Aorta (tissue), 5 donors: ENCODE measurements at places on chromosomes 3 and 15.

DNA sequence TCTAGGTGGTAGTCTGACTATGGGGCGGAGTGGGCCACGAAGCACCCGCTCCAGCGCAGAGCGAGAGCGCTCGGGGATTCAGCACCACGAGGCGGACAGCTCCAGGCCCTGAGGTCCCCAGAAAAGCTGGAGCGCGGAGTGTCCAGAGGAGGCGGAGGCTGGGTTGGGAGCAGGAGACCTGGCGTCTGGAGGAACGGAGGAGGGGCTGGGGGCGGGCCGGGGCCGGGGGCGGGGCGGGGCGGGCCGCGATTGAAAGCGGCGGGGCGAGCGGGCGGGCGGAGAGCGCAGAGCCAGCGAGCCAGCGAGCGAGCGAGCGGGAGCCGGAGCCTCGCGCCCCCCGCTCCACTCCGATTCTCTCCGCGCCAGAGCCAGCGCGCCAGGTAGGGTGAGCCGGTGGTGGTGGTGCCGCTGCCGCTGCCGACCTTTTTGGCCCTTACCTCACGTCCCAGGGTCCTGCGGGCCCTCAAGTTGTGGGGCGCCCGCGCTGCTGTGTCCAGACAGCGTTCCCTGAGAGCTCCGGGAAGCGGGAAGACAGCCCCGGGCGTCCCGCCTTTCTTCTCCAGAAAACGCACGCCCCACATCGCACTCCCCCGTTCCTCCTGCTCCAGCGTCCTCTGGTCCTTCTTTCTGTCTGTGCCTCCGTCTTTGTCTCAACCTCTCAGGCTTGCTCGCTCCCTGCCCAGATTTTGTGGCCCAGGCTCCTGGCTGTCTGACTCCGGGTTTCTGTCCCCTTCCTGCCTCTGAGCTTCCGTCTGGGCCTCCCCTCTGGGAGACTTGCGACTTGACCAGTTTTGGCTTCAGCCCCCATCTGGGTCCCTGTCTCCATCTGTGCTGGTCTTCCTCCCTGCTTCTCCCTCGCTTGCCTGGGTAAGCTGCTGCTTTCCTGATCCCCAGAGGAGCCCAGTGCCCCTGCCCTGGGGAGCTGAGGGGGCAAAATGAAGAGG is at the start of gene GRM2:
Gene GRM2, plus strand, starts transcription at position 281 of the 944 bp plus-strand sequence. CDS start 1,916 bp downstream, outside the sequence.
- peak; percentile 87 for DNase-seq

GRCh38 chr3:57758686-57759085 is 2.6 kb downstream of the SLMAP start:
- DNase-seq: no peak

DNA sequence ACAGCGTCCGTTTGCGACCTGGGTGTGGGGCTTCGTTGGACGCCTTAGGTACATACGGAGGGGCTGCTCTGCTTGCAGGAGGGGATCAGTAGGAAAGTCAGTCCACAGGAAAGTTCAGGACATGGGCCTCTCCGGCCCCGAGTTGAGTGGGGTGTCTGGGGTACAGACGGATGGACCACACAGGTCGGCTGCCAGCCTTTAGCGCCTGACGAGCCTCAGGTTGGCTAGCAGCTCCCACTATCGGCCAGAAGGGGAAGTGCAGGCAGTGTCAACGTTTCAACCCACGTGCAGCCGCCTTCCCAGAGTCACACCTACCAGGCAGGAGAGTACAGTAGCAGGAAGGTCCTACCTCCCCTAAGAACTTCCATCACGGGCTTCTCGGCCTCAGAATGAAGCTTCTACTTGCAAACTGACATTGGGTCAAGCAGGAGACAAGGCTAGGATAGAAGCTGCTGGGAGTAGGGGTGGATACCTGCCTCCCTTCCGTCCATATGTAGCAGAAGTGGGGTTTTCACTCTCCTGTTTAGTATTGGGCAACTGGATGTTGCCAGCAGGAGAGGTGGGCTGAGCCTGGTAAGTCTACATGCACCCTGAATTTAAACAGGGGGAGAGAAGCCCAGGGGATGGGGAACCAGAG is 1.8 kb upstream of the SCN5A start:
- DNase-seq: peak; percentile 84

DNA sequence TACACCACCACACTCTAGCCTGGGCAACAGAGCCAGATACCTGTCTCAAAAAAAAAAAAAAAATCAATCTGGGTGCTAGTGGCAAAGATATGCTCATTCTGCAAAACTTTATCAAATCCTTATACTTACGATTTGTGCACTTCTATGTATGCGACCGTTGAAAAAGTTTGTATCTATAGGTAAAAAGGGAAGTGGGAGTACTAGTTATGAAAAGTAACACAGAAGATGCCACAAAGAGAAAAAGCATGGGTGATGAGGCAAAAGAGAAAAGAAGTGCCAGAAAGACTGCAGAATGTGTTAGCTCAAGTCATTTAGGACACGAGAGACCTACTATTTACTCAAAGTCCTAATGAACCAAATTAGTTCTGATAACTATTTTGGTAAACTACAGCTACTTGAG is 407.8 kb downstream of the SHQ1 start:
- no peak for DNase-seq

GRCh38 chr3:183328823-183329222 is 75.8 kb downstream of the B3GNT5 start:
- no peak for DNase-seq

DNA sequence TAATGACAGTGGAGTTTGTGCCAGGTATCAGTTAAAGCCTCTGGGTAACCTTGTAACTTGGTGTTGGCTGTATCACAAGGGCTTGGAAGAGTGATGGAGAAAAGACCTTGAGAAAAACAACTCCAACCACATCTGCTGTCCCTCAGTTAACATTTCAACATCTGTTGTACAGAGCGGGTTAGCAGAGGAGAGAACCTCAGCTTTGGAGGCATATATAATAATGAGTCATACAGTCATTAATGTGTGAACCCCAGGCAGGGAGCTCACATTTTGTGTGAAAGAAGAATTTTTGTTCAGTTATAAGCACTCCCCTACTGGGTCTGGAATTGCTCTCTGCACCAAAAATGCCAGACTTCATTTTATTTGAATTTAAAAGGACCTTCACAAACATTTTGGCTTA is 439.5 kb downstream of the PDCD6IP start:
- no peak for DNase-seq

GRCh38 chr15:27869697-27870281 is 229.3 kb downstream of the OCA2 start:
- DNase-seq: no peak

DNA sequence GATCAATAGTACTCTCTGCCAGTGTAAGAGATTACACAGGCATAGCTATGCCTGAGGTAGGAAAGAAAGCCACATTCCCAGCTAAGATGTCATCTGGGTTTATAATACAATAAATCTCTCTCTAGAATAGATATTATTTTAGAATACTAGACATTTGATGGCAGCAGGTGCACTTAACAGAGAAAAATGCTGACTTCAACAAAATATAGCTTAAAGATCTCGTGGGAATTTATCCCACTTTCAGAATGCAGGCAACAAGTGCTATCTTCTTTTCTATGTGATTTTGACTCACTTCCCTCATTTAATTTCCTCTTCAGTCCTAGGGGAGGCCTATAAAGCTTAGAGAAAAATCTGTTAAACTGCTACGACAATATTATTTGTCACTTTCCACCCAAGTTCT is 60.9 kb upstream of the FSIP1 start:
- DNase-seq: no peak

DNA sequence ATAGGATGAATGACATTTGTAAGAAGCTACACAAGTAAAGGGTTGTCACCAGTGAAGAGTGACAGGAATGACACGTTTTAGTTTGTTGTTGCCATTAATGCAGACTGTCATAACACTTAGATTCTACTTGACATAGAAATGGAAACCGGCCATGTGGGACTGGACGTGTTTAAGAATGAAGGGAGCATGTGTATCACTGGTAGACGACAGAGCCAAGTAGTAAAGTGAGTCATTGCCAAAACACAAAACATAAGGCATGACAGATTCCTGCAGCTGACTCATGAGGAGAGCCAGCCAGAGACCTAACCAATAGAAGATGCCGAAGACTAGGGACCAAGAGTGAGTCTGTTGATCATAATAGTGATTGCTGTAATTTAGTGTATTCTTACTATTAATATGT is 106.2 kb upstream of the PLAAT1 start:
- no peak for DNase-seq

DNA sequence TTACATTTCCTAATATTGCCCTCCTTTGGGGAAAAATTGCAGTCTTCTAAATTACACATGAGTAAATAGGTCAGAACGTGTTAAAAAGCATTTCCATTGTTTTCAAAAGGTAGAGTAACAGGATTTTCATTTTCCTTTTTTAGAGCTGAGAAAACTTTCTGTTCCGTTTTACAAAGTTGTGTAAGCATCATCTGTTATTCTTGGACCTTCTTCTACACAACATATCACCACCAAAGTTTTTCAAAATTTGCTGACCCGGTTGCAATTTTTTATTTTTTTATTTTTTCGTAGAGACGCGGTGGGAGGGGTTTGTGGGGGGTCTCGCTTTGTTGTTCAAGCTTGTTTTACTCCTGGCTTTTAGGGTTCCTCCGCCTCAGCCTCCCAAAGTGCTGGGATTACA is 1.1 kb downstream of the CCDC39 start:
- no peak for DNase-seq

- DNase-seq: peak; percentile 92
Observed at GRCh38 chr15:31396881-31397560, 70.4 kb downstream of the KLF13 start.

DNA sequence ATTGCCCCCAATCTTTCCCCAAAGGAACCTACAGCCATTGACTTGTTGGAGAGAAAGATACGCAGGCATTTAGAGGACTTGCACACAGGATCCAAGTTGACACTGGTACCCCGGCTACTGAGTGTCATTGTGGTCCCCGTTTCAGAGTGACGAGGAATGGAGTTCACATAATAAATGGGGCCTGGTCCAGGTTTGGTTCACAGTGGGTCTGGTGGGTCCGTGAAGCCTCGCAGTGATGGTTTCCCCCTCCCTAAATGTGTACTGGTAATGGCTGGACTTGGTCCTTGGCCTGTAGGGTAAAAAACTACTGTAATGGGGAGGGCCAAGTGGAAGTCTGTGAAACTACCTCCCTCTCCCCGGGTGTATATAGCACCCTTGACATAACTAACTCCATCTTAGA is 232.1 kb upstream of the LYSMD4 start:
- no peak for DNase-seq

- no peak for DNase-seq
Observed at GRCh38 chr3:3447641-3448040, 268.1 kb upstream of the CRBN start.

- DNase-seq: no peak
Observed at GRCh38 chr15:39665629-39666250, 84.9 kb downstream of the THBS1 start.

DNA sequence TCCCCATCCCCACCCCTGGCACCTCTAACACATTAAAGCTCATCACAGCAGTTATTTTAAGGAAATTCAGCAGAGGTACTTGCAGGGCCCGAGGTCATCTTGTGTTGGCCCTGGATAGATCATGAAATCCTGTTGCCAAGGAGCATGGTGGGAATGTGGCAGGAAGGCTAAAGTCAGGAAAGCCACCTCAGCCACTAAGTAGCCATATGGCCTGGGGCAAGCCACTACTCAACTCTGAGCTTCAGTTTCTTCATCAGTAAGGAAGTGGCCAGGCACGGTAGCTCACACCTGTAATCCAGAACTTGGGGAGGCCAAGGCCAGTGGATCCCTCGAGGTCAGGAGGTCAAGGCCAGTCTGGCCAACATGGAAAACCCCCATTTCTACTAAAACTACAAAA is 55.9 kb downstream of the LIPC start:
- DNase-seq: no peak

DNA sequence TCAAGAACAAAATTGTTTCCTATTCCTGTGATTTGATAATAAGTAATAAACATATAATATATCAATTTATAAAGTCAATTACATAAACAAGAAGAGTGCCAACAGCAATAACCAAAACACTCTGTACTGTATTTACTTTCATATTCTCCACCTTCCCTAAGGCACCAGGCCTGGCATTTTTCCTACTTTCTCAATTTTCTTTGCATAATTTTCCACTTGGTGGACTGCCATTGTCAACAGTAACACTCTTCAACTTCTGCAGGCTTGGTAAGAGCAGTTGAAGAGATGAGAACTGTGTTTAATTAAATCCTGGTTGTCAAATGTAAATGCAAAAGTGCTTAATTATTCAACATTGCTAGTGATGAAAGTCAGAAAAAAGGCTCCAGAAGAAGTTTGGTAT is 229.8 kb upstream of the PLSCR5 start:
- DNase-seq: no peak

DNA sequence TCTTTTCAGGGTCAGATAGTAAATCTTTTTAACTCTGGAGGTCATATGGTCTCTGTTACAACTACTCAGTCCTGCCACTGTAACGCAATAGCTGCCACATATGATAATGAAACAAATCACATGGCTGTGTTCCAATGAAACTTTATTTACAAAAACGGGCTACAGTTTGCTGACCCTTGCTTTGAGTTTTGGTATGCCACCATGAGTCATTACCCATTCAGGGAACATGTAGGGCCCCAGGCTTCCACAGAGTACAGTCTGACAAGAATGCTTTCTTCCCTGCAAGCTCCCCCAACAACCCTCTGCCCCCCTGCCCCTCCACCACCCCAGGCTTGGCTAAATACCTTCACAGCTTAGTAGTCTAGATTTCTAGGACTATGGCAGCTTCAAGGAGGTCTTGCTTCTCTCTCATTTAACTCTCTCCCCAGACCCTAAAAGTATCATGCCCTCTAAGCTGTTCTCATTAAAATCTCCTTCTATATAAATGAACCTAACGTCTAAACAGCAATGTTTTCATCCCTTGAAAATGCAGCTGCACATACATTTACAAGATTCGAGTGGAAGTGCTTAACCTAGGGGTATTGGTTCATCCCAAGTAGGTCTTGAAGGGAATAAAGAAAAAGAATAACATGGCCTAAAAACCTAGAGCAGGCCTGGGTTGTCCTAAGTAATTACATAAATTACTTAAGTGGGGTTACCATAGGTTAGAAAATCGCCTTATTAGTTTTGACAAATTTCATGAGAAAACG is 117.8 kb upstream of the PRICKLE2 start:
- DNase-seq: no peak

GRCh38 chr15:65578904-65579728 is 31.8 kb downstream of the INTS14 start:
- no peak for DNase-seq

DNA sequence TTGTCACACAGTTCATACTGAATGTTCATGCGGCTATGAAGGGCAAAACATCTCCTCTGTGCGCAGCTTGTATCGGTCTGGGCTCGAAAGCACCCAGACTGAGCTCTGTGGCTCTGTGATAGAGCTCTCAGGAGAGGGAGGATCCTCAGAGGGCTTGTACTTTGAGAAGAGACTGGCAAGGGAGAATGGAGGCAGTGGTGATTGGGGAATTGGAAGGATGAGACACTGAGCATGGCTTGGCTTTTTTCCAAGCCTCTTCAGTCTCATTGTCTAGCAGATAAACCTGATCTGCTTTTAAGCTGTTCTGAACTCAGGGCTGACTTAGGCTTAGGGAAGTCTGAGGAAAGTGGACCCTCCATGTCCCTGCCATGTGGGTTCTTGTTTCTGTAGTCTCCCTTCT is 43.0 kb downstream of the RAD54L2 start:
- no peak for DNase-seq
